ENCODE measurements at places on chromosomes 2 and 18.

- no peak for DNase-seq
Observed at GRCh38 chr2:238739668-238740067, 108.2 kb upstream of the TWIST2 start.

- DNase-seq, result no peak
Observed at GRCh38 chr2:763766-764525, 86.7 kb upstream of the TMEM18 start.

DNA sequence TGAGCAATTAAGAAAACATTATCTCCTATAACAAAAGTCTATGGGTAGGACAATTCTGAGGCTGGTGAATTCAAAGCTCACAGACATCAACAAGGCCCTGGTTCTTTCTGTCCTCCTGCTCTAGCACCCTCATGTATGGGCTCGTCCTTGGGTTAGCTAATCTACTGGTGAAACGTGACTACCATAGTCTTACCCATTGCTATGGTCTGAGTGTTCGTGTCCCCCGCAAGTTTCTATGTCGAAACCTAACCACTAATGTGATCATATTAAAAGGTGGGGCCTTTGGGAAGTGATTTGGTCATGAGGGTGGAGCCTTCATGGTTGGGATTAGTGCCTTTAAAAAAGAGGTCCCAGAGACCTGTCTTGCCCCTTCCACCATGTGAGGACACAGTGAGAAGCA is 564.7 kb downstream of the TNS1 start:
- no peak for DNase-seq

GRCh38 chr2:214774108-214774507 is 35.4 kb downstream of the BARD1 start:
- DNase-seq, result no peak

GRCh38 chr2:224786848-224787247 is 70.7 kb upstream of the CCDC195 start:
- no peak for DNase-seq

DNA sequence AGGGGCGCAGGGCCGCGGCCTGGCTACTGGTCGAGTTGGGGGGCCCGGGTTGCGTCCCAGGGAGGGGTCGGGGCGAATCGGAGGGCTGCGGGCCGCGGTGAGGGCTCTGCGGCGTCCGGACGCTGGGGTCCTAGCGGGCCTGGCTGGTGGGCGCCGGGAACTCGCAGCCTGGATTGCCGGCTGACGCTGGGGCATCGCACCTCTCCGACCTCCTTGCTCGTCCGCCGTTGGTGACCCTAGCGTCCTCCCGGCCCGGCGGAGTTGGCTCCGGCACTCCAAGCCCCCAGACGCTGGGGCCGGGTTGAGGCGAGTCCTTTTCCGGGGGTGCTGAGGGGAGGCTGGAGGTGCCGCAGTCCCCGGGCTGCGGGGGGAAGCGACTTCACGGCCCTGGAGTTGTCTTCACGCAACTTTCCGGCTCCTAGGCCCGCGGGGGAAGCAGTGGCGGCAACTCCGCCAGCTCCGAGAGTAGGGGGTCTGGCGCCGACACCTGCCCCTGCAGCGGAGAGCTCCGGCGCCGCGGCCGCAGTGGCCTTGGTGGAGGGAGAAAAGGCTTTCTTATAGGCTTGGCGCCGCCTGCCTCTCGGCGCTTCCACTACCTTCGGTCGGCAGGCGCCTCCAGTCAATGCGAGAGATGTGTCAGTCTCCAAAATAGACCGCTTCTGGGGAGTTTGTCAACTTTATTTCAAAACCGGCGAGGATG is 70.3 kb downstream of the HAUS1 start:
- peak; percentile 11 for DNase-seq

DNA sequence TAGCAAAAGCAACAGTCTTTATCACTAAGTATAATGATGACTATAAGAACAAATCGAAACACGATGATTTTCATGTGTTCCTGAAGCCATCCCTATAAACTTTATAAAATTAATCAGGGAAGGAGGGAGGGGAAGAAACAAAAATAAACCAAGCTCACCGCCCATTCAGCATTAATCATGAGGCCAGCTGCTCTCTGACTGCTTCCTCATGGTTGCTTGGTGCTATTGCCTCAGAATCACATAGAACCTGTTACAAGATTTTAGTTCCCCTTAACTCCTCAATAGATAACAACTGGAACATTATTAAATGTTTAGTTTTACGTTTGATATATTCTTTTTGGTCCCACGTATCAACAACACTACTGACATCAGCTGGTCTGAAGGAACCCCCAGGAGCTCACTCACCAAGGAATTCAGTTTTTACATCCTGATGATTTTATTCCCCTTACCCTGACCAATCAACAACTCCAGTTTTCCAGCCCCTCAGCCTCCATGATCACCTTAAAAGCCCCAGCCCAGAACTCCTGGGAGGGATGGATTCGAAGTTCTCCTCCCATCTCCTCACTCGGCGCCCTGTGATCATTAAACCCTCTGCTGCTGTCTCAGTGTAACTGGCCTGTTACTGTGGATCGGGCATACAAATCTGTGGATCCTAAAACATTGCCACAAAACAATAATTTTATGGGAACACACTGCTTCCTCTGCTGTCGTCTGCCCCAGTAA is 10.6 kb upstream of the HNRNPLL start:
- DNase-seq, result no peak

DNA sequence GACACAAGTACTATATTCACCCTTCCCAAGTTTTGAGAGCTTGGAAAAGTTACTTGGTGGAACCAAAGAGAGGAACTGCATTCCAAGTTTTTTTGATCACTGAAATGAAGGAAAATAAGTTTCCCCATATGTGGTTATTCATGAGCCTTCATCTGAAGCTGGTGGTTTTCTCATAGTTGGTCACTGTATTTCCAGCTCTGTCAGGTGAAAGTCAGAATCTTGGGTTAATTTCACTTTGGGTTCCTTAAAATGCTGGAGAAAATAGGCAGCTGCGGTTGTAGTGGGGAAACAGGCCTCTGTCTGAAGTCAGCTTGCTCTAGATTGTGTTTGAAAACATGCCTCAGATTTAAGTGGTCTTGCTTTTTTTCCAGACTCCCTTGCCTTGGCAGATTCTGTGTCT is 200.5 kb downstream of the HRH4 start:
- DNase-seq, result no peak

DNA sequence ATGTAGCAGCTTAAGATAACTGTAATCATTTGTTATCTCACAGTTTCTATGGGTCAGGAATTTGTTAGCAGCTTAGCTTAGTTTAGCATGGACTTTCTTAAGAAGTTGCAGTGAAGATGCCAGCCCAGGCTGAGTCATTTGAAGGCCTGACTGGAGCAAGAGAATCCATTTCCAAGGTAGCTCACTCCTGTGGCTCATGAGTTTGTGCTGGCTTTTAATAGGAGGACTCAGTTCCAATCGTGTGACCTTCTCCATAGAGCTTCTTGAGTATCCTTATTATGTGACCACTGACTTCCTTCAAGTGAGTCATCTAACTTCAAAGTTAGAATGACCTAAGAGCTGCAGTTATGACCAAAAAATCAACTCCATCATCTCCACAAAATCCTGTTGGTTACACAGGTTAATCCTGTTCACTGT is 1.4 kb downstream of the GPATCH11 start:
- no peak for DNase-seq

DNA sequence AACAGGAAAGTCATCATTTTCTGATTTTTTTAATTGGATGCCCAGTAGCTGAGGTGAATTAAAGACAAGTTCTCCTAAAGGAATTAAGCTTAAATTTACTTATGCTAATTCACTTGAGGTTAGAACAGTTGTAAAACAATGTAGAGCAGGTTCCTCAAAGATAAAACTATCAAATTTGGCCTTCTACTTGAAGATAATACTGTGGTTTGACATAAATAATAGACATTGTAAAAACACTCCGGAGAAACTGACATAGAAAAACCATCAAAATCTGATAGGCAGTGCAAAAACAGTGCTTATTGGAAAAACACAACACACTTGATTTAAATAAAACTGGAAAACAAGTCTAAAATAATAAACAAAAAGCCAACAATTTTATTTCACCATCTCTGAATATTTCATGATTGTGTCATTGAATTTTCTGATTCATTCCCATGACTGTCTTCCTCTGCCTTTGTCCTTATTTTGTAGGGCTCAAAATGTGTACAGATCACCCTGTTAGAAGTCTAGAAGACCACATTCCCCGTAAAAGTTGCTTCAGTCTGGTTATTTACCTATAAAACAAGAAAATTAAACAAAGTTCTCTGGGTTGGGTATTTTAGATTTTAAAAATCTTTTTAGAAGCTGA is 28.3 kb upstream of the SLC40A1 start:
- no peak for DNase-seq
